ENCODE measurements at places on chromosomes 6 and 20.

DNA sequence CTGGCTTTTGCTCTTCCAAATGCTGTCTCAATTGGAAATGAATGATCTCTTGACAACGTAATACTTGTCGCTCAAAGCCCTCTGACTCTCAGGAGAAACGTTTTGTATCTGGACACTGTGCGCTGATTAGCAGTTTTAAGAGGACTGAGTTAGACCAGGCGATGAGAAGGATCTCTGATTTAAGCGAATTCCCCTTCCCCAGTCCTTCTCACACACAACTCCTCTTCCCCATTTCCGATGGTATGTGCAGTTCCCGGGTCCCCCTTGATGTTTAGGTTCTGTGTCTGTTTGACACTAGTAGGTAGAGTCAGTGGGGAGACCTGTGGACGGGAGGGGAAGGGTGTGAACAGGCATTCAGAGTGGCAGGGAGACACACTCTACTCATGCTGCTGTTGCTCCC, 2.5 kb downstream of the ZDHHC14 start:
- DNase-seq, result no peak

DNA sequence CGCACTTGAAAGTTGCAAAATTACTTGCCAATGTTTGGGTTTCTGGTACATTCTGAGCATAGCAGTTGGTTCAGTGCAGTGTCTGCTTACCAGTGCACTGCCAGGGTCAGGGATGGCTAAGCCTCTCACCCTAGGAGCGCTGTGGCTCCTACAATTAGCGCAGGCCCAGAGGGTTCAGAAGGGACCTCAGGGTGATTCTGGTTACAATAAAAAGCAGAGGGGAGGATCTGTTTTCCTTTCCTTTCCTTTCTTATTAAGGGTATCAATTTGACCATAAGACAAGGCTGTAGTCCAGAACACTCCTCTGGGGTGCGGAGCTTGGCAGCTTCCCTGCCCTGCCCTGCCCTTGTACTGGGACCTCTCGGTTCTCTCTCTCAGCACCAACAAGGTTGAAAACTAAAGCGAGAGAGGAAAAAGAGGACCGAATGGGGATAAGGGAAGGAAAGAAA, 2.6 kb downstream of the MAFB start:
- no peak for DNase-seq

DNA sequence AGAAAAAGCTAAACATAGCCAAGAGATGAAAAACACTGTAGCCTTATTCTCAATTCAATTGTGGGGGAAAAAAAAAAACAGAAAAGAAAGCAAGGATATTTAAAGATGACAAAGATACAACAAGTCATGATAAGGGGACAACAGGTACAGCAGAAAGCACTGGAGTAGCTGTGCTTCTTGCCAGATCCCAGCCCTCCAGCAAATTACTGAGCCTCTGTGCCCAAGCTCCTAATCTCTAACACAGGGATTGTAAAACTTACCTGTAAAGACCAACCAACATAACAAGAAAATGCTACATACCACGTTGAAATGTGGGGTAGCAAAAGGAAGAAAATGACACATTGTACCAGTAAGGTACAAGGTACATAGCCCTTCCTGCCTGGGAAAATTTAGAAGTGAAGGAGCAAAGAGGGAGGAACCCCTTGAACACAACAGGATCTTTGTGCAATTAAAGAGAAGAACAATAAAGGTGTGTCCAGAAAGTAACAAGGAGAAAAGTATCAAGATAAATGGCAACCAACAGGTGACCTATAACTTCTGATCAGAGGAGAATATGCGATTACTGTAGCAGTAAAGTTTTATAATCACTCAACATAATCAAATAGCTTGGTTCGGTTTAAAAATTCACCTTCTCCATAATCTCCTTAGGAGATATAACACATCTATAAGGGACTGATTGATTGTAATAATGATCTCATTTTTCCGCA, 30.6 kb downstream of the PREP start:
- DNase-seq, result no peak

DNA sequence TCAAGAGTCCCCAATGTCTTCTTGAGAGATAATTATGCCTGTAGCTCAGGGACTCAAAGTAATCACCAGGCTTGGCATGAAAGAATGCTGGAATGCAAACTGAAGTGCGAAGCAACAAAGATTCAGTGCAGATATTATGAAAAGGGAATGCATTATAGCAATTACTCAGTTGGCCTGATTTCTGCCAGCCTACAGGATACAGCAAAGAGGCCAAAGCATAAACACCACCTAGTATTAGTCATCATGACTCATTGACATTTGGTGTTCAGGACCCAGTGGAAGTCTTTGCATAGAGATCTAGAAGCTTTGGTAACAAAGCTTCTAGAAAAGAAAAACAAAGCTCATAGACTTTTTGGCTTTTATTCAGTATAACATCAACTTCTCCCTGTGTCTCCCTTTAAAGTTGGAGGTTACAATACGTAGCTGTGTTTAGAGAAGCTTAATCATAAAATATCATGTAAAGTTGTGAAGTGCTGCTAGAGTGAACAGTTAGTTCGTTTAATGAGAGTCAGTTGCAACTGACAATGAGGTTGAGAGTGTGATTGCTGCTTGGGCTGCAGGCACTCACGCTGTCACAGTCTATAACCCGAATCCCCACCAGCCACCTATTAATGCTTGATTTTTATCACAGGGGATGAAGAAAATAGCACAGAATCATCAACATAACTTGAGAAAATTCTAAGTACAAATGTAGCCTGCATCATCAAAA, 932.7 kb downstream of the TFAP2A start:
- DNase-seq, result no peak

DNA sequence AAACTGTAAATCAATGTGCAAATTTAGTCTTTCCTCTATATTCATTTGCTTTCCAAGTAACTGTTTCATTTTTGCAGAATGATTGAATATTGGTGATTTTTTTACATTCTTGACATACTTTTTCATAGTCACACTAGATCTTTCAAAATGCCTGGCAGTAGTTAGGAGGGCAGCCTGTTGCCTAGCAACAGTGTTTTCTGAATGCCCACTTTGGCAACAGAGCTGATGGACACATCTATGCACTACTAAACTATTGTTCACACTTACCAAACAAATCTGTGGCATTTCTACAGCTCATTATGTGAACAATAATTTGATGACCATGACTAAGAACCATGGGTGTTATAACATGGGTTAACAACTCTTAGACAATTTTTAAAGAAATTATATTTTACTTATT, 438.0 kb upstream of the IMPG1 start:
- DNase-seq, result no peak

GRCh38 chr6:32416036-32416435, 9.1 kb upstream of the BTNL2 start:
- DNase-seq, result no peak

- no peak for DNase-seq
These were observed 36.1 kb downstream of the BICRAL start for GRCh38 chr6:42817907-42818306.

DNA sequence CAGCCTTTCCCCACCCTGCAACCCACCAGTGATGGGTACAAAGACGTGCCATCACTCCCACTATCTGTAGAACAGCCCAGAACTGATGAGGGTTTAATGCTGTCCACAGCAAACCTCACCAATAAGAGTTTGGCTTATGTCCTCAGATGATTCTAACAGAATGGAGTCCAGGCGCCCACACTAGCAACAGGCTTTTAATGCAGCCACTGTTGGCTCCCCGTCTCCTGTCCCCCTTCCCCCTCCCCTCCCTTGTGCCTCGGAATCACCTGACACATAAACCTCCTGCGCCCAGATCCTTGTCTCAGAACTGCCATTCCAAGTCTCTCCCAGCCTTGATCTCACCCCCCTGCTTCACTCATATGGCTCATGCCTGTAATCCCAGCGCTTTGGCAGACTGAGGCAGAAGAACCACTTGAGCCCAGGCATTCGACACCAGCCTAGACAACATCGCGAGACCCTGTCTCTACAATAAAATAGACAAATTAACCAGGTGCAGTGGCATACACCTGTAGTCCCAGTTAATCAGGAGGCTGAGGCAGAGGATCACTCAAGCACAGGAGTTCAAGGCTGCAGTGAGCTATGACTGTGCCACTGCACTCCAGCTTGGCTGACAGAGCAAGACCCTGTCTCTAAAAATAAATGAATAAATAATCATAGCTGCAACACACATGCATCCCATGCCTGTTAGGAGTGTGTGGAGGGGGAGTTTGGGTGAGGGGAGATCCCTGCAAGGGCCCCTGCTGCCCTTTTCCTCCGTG, 85.6 kb downstream of the SNX5 start:
- no peak for DNase-seq

DNA sequence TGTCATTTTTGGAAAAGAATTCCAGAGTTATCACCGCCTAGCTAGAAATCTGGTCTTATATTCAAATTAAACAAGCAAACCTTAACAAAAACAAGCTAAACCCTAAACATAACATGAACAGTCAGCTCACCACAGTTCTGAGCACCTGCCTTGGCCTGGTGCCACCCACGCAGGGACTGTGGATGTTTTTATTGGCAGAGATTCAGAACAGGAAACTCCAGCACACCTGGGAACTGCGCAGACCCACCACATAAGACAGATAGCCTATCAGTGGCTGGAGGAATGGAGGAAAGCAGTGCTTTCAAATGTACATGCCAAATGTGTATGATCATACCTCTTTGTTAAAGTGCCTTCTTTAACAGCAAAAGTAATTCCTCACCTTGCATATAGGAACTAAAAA, 8.9 kb downstream of the SLC16A10 start:
- DNase-seq, result peak; percentile 66

DNA sequence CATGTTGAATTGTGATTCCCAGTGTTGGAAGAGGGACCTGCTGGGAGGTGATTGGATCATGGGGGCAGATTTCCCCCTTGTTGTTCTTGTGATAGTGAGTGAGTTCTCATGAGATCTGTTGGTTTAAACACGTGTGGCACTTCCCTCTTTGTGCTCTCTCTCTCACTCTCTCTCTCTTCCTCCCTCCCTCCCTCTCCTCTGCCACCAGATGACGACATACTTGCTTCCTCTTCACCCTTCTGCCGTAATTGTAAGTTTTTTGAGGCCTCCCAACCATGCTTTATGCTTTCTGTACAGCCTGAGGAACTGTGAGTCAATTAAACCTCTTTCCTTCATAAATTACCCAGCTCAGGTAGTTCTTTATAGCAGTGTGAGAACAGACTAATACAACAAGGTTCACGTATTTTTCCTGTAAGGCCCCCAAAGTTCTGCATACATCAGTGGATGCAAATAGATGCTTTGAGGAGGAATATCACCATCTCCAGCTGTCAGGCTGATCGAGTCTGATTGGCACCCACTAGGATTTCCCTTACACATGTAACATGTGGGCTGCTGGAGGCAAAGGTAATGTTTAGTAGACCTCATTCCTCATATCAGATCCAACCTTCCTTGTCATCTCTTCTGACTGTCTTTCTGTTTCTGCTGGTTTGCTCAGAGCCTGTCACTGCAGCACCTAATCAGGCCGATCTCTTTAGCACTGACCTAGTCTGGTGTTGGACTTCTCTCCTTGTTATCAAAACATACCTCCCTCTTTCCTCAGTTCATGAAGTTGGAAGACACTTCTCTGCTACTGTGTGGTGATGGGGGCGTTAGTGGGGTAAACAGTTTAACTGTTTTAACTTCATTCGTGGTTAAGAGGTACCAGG, 54.3 kb upstream of the BACH2 start:
- DNase-seq, result no peak

DNA sequence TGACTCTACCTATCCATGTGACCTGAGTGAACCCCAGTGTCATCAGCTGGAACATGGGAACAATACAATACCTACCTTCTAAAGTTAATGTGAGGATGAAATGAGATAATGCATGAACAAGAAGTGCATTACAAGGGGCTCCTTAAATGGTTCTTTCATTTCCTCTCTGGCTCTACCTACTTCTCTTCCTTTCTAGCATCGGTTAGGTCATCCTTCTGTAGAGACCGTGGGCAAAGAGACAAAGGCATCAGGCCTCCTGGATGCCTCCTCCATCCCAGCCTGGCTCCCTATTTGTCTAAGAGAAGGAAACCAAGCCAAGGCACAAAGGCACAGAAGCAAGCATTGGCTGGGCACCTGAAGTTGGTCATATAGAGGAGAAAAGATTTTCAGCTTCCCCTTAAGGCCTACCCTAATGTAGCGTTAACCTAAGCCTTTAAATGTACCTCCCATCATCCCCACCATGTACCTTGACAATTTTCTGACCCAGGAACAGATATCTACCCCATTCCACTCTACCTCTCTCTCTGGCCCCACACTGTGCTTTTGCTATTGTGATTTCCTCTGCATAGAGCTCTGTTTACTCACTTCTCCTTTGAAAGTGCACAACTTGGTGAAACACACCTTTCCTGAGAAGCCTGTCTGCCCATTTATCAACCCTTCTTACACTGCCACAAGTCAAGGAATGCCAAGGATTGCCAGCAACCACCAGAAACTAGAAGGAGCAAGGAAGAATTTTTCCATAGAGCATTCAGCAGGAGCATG, 86.6 kb downstream of the GCLC start:
- DNase-seq, result no peak

- DNase-seq, result no peak
These were observed 128.0 kb downstream of the TNFRSF21 start for GRCh38 chr6:47181681-47182080.

- DNase-seq, result no peak
These were observed 34.7 kb upstream of the TBXT start for GRCh38 chr6:166202321-166202733.

- no peak for DNase-seq
These were observed 14.0 kb downstream of the SNRNP48 start for GRCh38 chr6:7604003-7604402.

DNA sequence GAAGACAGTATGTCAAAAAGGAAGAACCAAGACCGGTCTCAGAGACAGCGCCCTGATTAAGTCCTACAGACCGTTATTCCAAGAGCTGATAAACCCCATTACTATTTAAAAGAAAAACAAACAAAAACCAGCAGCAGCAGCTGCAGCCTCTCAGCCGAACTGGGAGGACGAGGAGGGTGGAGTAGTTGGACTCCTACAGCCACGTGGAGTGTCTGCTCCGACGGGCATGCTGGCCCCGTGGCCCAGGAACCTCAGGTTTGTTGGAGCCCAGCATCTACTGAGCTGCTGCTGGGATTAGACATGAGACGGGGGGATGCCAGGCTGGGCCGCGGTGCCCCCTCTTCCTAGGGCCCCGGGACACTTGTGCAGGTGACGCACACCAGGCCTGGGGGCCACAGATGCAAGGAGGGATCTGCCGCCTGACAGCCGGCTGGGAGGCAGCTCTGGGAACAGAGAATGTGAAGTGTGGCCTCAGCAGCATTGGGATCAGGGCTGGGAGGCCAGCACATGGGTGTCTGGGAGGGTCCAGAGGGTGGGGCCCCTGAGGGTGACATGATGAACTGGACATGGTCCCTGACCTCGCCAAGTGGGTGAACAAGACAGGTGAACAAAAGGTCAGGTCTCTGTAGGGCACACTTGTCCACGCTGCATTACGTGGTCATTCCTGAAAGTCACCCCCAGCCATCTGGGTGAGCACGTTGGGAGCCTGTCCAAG, 2.9 kb upstream of the ZBTB46 start:
- no peak for DNase-seq

Data from lower lobe of right lung (tissue), 2 donors.